ENCODE measurements at places on chromosomes 13 and 19.
A peak's percentile ranks its signal among the peaks of the same experiment; 100 is the strongest.

DNA sequence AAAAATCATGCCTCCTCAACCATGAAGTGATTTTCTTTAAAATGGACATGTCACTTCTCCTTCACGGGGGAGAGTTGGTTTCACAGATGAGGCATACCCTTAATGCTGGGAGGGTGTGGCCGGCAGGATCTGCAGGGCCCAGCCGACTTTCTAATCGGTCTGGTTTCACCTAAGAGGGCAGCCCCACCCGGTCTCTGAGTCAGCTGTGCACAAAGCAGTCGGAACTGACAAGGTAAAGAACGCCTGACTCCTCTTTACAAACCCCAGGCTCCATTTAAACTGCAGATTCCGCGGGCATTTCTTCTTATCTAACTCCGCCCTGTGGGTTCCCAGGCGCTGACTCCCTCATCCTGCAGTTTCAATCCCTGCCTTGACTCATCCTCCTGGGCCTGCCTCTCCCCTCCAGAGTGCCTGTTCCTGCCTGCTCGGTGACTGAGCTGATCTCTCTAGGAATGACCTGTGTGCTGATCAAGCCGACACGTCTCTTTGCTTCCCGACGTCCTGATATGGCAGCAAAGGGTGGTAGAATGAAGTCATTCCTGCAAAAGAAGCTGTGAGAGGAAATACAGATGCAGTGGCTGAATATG, 63.4 kb downstream of the EFNB2 start:
- DNase-seq, result no peak

- no peak for DNase-seq
Observed at GRCh38 chr19:45498411-45499195, at the start of gene PPM1N. TSS of gene PPM1N (plus strand) at chr19:45498443. CDS start at chr19:45498473, 30 bp downstream.

GRCh38 chr13:112457081-112457480, 80.9 kb downstream of the SPACA7 start:
- no peak for DNase-seq

DNA sequence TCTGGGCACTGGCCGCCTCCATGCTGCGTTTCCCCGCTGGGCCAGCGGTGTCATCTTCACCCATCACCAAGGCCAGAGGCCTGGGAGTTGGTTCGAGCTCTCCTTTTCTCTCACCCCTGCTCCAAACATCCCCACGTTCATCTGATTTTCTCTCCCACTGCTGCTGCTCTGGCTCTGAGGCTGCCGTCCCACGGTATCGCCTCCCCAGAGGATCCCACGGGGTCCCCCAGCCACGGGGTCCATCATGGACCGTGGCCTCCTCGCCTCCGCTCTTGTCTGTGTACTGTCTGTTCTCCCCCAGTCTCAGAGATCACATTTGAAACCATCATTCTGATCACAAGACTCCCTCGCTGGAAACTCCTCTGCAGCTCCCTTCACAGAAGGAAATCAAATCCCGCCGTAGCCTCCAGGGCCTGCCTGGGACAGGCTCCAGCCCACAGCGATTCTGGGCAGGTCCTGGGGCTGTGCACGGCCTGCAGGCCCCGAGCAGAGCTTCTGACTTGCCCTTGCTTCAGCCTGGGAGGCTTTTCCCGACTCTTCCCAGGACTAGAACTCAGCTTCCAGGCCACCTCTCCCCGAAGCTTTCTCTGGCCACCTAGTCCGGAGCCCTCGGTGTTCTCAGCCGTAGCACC, 64.2 kb downstream of the SOX1 start:
- DNase-seq, result no peak

DNA sequence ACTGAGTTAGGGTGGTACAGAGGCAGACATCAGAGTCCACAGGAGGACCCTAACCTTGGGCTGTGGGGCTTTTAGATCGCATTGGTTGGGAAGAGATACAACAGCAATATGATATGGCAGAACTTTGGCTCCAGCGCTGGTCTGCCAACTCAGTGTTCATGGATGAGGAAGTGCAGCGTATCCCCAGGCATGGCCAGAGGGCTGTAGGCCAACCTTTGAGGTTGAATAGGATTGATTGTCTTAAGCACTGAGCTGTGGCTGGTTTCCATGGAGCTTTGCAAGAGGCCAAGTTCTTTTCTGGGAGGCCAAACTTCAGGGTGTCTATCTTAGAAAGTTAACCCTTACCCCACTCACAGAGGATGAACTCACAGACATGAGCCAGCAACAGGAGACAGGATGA, 144.1 kb upstream of the TMTC4 start:
- DNase-seq, result no peak

- DNase-seq, result no peak
Observed at GRCh38 chr13:105008604-105009003, 1526.9 kb downstream of the EFNB2 start.

DNA sequence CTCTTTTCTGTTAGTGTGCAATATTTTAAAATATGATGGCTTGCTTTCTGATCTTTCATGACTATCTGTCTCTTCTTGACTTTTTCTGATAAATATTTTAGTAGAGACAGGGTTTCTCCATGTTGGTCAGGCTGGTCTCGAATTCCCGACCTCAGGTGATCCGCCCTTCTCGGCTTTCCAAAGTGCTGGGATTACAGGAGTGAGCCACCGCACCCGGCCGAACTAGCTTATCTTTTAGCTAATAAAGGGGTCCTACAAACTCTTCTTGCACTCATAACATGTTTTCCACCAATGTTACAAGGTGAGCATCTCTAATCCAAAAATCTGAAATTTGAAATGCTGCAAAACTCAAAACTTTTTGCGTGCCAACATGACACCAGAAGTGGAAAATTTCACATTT, 535.2 kb upstream of the PCDH20 start:
- no peak for DNase-seq

- DNase-seq, result no peak
Observed at GRCh38 chr13:25064396-25064795, 31.5 kb upstream of the PABPC3 start.

GRCh38 chr13:52925775-52926285, 77.4 kb upstream of the PCDH8 start:
- no peak for DNase-seq

DNA sequence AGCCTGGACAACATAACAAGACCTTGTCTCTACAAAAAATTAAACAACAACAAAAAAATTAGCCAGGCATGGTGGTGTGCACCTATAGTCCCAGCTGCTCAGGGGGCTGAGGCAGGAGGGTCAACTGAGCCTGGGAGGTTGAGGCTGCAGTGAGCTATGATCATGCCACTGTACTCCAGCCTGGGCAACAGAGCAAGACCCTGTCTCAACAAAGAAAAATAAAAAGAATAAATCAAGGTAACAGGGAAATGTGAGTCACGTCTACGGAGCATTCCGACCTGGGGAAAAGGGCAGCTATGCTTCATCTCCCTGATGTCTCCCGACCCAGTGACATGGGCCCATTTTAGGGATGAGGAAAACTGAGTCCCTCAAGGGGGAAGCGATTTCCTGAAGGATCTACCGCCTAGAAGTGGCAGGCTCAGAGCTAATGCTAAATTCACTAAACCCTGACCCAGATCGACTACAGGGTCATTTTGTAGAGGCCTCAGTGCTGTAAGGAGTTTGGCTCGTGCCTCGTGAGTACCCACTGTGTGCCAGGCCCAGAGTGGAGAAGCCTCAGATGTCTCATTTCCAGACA, 19.5 kb downstream of the PTPRS start:
- no peak for DNase-seq

DNA sequence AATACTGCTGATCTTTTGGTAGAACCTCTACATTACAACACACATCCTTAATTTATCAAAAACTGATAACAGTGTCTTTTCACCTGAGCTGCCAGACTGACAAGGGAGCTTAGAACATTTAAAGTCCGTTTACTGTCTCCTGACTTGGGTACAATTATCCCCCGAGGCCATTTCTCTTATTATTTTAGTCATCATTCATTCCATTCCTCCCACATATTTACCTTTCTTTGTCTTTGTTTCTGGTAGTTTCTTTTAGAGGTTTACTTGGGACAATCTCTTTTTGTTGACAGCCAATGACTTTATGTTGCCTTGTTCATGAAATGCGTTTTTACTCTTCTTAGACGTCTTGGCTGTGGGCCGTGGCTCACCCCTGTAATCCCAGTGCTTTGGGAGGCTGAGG, 186.9 kb downstream of the PCCA start:
- DNase-seq, result no peak

GRCh38 chr13:99969453-99969918, 2.1 kb downstream of the ZIC5 start:
- DNase-seq, result no peak

GRCh38 chr19:15149737-15150136, 42.5 kb downstream of the SYDE1 start:
- DNase-seq, result no peak

GRCh38 chr13:109151255-109151654, 521.8 kb downstream of the MYO16 start:
- no peak for DNase-seq

DNA sequence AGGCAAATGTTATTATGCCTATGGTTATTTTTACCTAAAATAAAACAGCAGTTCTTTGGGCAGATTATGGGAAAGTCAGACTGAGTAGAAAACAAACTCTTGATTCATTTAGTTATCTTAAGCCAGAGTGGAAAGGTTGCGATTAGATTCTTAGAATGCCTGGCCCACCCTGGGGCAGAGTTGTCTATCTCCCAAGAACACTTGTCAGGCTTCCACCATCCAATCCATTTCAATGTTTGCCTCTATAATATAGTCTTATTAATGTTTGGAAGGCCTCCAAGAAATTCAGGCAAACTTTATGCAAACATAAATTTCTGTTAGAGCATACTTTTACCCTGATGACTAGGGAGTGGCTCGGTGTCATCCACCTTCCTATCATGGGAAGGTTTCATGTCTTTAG, 207.0 kb downstream of the SLITRK6 start:
- no peak for DNase-seq

DNA sequence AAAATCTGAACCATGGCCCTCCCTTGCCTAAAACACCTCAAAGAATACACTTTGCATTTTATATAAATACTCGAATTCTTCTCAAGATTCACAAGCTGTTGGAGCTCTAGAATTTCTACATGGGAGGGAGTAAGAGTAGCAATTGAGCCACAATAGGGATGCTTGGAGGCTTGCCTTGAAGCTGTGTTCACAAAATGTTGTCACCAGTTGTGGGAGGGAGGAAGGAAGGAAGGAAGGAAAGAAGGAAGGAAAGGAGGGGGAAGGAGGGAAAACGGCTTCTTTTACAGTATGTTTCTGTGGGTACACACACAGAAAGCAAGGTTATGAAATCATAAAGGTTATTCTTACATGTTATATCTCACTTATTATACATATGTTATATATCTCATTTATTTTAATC, 128.6 kb upstream of the PEG3 start:
- no peak for DNase-seq

- DNase-seq, result no peak
Observed at GRCh38 chr13:49315036-49315565, 67.4 kb downstream of the CDADC1 start.

DNA sequence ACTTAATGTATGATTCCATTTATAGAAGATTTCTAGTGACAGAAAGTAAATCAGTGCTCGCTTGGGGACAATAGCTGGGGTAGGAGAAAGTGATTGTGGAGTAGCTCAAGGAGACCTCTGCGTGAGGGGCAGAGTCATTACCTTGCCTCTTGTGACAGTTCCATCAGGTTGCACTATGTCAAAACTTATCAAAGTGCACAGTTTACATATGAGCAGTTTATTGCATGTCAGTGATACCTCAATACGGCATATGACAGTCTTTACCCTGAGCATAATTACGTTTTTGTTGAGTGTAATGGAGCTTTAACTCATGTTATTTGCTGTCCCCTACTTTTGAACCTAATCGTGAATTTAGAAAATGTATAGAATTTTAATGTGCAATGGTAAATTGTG, 15.0 kb downstream of the ARHGEF7 start:
- DNase-seq, result no peak

- no peak for DNase-seq
Observed at GRCh38 chr13:27261396-27261795, 9.2 kb upstream of the RASL11A start.

- DNase-seq, result no peak
Observed at GRCh38 chr13:110407021-110407420, 99.9 kb downstream of the COL4A2 start.

DNA sequence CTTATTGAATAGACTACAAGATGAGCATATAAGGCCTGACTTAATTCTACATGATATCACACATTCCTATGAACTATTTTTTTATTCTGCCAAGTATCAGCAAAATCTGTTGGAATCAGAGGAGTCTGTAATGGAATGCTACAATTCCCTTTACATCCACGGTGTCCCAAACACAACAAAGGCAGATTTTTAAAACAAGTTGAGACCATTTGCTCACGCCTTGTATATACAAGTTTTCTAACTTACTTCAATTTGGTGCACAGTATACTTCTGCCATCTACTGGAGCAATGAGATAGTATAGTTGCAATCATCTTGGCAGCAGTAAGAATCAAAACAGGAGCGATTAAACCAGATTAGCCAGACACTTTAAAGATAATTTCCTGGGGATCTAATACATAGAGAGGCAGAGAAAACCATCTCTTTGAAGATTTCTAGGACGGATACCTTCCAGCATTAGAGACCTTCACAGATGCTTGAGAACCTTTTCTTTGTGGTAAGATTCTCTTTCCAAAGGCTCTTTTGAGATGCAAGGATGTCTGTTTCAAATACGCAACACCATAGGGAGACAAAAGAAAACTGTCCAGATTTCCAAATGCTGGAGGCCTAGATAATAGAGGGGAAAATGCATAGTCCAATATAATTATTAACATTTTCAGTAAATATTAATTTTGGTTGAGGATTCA, 302.0 kb upstream of the MIR17HG start:
- no peak for DNase-seq

DNA sequence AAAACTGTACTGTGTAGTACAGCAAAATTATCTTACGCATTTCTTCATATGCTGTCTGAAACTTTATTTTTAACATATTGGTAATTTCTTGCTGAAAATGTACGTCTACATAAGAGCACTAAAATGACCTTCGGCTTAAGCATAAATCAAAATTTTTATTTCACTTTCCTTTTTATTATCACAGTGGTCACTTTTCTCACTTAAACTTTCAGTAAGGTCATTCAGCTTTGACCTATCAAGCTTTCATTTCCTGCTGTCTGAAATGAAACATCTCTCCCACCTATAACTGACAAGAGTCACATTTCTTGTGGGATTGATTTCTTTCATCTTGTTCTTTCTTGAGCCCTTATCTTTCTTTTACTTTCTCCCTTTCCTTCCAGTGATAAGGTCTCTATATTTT, 2212.7 kb upstream of the PCDH20 start:
- no peak for DNase-seq

DNA sequence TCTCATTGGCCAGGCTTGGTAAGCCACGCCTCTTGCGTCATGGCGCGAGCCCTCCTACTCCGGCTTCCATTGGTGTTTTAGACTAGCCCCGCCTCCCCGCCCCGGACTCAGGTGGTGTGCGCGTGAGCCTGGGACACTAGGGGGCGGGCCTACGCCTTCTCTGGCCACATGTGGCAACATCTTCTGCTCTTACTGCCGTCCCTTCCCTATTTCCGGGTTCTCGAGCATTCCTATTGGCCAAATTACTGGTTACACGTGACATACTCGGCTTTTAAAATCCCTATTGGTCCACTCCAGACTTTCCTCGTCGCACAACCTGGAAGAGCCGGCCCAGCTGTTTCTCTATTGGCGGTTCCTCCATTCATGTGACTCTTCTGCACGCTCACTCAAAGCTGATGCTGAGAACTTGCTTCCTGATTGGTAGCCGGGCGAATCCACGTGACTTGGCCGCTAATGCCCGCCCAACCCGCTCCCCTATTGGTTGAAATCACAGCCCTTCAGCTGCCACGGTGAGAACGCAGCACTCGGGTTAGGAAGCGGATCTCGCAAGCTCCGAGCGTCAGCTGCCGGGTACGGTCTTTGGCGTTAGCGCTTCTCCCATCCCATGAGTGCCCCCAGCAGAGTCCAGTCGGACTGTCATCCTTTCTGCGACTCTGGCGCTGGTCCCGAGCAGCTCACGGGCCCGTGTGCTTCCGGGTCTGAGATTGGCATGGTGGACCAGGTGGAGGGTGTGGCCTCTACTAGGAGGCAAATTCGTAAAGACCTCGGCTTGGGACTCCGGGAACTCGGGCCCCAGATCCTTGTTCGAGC, at the start of gene BLOC1S3:
TSS of gene BLOC1S3 (plus strand) at position 523 of the 810 bp plus-strand sequence. CDS start 513 bp downstream, outside the sequence.
- DNase-seq, result peak; percentile 100

Measured in esophagus squamous epithelium (tissue), 5 donors.